Large intestine (tissue), 12 donors: ENCODE measurements at places on chromosomes 1 and 21.

DNA sequence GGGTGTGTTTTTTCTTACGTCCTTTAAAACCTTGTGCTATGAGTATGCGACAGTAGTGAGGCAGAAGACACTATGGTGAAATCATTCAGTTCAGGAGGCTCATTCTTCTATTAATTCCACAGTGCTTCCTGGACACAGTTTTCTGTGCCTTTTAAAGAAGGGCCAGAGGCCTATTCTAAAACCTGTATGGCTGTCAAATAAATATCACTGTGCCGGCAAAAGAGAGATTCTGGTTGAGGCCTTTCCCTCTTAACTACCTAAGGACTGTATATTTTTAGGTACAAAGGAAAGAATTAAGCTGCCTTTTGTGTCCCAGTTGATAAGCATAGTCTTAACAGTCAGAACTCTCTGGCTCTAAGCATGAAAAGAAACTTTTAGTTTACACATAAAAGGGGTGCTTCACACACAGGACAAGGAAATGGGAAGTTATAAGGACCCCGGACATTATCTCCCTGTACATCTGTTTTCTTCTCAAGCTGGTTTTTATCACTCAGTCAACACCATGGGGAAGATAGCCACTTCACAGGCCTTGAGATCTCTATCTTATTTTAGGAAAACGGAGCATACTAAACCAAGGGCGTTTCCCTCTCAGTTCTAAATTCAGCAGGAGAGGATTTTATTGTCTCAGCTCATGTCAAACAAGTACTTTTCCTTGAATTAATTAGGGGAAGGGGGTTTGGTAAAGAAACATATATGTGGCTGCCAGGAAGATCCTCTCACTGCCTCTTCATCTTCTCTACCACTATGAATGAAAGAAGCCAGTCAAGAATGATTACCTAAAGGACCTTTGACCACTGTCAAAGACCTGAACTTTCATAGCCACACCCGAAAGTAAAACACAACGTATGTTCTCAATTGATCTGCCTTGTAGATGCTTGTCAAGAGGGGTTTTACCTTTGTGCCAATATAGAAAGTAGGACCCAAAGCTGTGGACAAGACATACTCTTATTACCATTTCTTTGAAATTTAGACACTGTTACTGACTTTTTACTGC lies 71.4 kb upstream of the HSPA13 start:
- DNase-seq, result peak; percentile 23

DNA sequence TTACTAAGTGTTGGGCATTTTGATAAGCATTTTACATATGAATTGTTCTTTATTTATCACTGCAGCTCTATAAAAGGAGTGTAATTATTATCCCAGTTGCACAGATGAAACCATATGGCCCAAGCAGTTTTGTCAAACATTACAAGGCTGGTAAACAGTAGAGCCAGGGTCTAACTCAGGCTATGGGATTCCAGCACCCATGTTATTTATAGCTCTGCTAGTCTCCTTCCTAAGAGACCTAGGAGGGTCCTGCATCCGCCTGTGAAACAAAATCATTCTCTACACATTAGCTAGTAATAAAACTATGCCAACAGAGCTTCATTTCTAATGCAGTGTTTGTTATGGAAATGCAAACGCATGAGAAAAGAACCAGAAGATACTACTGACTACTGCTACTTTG lies 58.6 kb downstream of the IL23R start:
- no peak for DNase-seq

- no peak for DNase-seq
Measured at GRCh38 chr1:45337630-45338325, 2.2 kb upstream of the TOE1 start.

DNA sequence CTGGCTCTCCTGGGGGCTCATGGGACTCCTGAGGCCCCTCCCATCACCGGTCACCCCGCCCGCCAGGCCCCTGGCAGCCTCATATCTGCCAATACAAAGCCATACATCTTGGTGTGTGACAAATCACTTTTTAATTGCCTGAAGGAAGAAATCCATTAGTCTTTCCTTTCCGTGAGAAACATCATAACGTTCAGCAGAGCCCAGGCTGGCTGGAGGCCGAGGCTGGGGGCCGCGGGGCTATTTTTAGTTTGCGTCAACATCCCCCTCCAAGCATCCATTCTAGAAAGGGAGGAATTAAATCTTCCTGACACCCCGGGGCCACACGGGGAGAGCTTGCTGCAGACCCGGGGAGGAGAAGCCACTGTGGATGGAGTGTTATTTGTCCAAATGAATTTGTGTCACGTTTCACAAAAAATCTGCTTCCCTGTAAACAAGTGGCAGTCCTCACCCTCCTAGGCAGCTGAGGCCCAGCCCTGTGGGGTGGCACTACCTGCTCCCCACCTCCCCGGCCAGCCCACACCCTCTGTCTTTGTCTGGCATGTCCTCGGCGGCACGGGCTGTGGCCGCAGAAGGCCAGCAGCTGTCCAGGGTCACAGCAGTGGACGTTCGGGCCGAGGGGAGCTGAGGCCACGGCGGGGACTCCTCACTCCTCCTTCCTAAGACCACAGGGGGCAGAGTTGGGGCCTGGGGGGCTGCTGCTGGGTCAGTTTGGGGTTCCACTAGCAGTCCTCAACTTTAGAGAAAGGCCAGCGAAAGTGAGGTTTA lies 236.9 kb upstream of the VAMP3 start:
- no peak for DNase-seq

DNA sequence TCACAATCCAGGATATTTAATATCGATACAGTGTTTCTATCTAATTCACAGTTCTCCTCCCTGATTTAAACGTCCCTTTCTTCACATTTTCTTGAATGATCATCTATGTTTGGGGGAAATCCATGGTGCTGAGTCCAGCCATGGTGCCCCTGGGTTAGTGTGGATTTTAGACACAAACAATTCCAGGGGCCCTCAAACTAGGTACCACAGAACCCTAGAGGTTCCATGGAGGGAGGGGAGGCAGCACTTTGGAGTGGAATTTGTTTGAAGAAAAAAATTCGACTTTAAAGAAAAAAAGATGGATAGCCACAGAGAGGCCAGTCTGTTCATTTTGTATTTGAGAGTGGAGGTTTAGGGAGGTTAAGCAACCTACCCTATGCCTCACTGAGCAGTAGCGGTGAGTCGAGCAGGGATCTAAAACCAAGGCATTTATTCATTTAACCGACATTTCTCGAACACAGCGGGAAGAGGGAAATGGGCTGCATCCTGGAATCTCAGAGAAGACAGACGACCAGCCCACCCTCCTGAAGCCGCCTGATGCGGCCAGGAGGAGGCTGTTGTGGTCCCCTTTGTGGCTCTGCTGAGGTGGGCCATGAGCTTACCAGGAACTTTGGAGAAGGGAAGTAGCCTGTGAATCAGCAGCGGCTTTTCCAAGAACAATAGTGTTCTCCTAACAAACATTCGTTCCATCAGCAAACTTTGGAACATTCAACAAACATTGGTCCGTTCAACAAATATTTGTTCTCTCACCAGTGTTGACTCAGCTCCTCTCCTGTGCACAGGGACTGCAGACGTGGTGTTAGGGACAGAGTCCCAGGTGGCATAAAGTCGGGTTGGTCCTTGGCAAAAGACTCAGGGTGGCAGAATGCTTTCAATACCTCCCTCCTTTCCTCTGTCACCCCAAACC lies 103.5 kb upstream of the ZBTB40 start:
- no peak for DNase-seq

- DNase-seq, result no peak
Measured at GRCh38 chr1:28917757-28918118, 3.4 kb downstream of the EPB41 start.

- DNase-seq, result no peak
Measured at GRCh38 chr1:47872886-47873285, 124.3 kb downstream of the TRABD2B start.

DNA sequence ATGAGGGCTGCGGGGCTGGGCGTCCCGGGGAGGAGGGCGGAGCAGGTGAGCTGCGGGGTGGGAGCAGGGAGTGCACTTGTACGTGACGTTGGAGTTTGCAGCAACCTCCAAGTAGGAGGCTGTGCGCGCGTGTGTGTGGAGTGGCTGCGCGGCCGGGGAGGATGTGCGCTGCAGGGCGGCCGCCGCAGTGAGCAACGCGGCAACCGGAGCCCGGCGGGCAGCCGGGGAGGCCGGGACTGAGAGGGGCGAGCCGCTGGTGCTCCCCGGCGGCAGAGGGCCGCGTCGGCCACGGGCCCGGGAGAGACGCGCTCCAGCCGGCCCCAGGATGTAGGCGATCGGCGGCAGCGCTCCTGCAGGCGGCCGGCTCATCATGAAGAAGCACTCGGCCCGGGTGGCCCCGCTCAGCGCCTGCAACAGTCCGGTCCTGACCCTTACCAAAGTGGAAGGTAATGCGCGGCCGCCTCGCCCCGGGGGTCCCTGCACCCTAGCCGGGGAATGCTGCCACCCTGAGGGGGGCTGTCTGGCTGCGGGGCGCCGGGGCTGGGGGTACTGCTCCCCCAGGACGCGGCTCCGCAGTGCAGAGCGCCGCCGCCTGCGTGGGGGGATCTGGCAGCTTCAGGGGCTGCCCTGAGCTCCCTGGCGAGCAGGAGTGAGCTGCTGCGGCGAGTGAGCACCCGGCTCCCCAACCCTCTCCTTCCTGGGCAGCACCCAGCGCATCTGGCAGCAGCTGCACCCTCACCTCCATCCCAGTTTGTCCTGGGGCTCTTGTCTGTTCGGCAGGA lies 158.9 kb upstream of the COA6 start:
- DNase-seq, result no peak
